ENCODE measurements at places on chromosomes 4 and X.

GRCh38 chr4:189548484-189549125, 392.1 kb upstream of the FRG1 start:
- DNase-seq = no peak

GRCh38 chr4:90002441-90003062, 107.9 kb downstream of the MMRN1 start:
- no peak for DNase-seq

GRCh38 chrX:154526901-154527675, 11.1 kb upstream of the FAM3A start:
- peak; percentile 28 for DNase-seq

DNA sequence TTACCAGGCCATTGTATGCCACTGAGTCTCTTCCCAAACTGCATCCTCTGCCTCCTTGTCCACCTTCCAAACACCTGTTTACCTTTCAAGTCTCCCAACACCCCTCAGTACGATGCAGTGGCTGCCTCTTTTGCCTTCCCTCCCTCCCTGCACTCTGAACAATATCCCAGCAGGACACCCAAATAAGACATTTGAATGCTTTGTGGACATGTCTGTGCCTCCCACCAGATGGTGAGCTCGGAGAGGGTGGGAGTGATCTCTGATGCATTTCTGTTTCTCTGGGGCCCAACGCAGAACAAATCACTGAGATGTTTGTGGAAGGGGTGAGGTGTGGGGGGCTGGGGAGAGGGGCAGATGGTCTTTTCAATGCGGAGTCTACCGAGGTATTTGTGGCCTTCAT, 33.4 kb downstream of the PJA1 start:
- no peak for DNase-seq

- DNase-seq = no peak
Observed at GRCh38 chr4:7322166-7322991, 112.4 kb downstream of the PSAPL1 start.

- DNase-seq = no peak
Observed at GRCh38 chr4:8848507-8849265, 23.0 kb downstream of the HMX1 start.

- no peak for DNase-seq
Observed at GRCh38 chr4:76458825-76459224, 23.8 kb downstream of the SHROOM3 start.

- DNase-seq = no peak
Observed at GRCh38 chr4:110678517-110679227, 55.8 kb upstream of the PITX2 start.

- no peak for DNase-seq
Observed at GRCh38 chr4:114547340-114548134, 51.1 kb upstream of the UGT8 start.

- no peak for DNase-seq
Observed at GRCh38 chr4:10033191-10033881, 12.0 kb upstream of the SLC2A9 start.

DNA sequence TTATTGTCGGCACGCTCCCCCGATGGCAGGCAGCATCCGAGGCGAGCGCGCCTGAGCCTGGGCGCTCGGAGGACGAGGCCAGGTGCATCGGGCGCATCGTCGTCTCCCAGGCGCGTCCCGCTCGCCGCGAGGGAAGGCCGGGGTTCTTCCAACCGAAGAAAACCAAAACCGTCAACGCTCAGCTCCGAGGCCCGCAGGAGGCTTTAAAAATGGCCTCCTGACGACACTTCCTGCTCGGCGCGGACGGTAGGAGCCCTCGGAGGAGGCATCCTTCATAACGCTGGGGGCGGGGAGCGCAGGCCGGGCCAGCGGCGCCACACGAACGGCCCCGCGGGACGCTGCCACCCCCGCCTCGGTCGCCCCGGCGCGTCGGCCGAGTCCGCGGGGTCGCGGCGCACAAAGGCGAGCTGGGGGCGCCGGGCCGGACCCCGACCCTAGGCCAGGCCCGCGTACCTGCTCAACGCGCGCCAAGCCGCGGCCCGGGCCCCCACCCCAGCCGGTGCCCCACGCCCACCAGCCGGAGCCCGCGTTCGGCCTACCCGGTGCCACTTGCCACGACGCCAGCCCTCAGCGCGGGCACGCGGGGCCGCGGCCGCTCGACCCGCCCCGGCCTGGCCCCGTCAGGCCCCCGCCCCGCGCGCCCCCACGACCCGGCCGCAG, 501 bp downstream of the ZNF518B start:
- peak; percentile 10 for DNase-seq

DNA sequence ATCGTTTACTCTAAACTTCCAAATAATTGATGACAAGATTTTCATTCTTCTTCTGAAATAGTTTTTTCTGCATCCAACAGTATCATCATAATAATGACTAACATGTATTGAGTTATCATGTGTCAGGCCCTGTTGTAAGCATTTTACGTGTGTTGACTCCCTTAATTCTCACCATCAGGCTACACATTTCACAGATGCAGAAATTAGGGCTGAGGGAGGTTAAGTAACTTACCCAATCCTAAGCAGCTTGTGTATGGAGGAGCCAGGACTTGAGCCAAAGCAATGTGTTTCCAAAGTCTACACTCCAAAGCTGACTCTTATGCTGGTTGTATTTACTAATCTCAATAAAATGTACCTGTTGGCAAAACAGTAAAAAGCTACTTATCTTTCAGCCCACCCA, 11.2 kb upstream of the KDR start:
- DNase-seq = no peak

DNA sequence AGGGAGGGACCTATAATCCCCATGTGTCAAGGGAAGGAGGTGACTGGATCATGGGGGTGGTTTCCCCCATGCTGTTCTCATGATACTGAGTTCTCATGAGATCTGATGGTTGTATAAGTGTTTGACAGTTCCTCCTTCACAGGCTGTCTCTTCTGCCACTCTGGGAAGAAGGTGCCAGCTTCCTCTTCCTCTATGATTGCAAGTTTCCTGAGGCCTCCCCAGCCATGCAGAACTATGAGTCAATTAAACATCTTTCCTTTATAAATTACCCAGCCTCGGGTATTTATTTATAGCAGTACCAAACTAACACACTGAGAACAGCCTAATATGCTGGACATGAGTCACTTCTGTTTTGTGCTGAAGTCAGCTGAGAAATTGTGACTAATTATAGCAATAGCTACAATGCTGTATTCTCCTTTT, 656.9 kb upstream of the CPEB2 start:
- DNase-seq = no peak

GRCh38 chr4:59535541-59535940, 1664.6 kb upstream of the ADGRL3 start:
- DNase-seq = no peak

GRCh38 chr4:4559596-4559995, 17.7 kb upstream of the STX18 start:
- no peak for DNase-seq

GRCh38 chrX:15384304-15384703, at the start of gene VEGFD:
TSS of gene VEGFD (minus strand) at chrX:15384413. CDS start at chrX:15383946, 467 bp downstream.
- DNase-seq = no peak

GRCh38 chr4:183636503-183636902, 22.5 kb downstream of the RWDD4 start:
- DNase-seq = no peak

DNA sequence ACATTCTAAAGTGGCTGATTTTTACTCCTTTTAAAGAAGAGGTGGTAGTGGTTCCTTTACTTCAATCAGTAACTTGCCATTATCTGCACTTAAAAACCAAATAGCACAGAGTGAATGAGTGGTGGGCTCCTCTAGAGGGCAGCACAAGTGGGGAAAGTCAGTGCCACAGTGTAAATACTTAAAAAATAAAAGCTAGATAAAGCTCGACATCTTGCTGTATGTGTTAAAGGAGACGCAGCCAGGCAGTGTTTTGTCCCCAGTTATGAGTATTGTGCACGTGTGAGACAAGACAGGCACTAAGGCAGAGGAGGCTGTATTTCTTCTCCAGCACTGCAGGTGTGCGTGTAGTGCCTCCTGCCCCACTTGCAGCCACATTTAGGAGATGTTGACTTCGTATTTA, 24.6 kb downstream of the NAP1L5 start:
- no peak for DNase-seq

DNA sequence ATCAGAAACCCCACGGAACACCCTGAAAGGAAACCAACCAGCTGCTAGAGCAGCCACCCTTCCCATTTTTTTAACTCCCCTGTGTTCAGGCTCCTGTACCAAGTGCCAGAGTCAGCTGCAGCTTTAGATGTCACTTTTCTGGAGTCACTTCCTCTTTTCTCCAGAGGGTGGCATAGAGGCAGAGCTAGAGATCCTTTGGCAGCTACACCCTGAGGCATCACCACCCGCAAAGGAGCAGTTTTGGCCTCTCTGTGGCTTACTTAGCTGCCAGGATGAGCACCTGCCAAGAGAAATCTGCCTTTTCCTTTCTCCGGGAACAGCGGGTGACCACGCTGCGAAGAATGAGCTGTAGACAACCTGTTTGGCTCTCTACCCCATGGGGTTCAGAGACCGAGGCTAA, 58.0 kb upstream of the CHRDL1 start:
- no peak for DNase-seq

- no peak for DNase-seq
Observed at GRCh38 chr4:23991444-23991843, 101.6 kb upstream of the PPARGC1A start.

DNA sequence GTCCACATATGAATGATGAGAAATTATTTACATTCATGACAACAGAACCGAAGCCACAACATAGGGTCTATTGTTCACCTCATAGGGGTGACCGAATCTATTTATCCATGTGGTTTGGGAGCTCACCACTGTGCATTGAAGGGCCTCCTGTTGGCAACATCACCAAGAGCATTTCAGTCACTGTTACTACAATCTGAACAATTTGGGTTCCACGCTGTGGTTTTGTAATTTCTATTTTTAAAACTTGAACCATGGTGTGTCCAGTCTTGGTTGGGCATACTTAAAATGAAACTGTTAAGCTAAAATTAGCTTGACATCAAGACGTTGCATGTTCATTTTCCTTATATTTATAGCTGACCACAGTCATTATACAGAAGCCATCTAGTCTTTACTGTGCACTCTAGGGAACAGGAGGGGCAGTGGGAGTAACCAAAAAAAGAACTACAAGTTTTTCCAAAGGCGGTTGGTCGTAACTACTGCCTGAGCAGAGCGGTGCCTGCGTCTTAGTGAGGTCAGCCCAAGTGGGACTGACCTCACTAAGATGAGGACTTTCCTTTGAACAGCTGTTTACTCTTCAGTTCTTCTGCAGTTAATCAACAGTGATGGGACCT, 192.1 kb downstream of the SPRY1 start:
- DNase-seq = no peak

DNA sequence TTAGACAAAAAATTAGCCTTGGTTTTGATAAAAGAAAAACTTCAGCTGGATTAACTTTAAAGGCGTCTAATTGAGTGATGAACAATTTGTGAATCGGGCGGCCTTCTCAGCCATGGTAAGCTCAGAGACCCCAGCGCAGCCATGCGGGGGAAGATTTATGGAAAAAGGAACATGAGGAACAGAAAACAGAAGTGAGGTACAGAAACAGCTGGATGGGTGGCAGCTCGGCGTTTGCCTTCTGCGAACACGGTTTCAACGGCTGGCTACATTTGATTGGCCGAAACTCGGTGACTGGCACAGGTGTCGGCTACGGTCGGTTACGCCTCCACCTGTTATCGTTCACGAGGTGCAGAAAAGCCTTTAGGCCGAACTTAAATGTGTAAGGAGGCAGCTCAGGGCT, 401.4 kb upstream of the FAT1 start:
- no peak for DNase-seq

DNA sequence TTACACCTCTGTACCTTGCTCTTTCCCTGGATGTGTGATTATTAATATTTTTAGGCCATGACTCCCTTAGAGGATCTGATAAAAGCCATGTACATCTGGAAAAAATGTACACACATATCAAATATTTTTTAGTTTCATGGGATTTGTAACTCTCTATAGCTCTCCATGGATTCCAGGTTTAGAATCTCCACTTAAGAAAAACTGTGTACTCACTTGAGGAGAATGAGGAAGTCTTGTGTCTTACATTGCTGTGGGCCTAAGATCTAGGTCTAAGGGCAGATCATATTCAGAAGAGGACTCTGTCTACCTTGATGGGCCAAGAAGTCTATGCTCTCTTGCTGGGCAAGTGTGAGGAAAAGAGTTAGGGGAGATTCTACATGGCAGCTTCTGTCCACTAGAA, 98.0 kb downstream of the RRAGB start:
- DNase-seq = no peak

- DNase-seq = no peak
Observed at GRCh38 chr4:74919783-74920182, 13.1 kb upstream of the PARM1 start.

GRCh38 chrX:17814557-17814956, 46.5 kb downstream of the RAI2 start:
- no peak for DNase-seq

DNA sequence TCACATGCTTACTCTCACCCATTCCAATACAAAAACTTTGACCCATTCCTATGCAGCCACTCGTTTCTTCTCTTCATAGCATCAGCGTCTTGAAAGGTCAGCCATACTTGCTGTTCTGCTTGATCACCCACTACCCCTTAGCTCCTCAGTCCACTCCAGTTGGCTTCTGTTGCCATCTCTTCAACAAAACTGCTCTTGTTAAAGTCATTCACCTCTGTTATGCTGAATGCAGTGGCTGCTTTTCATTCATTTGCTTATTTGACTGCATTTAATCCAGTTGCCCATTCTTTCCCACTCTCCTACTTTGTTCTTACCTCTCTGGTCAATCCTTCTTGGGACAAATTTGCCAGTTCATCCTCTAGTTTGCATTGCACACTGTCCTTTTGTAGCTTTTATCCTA, 24.9 kb downstream of the CEP135 start:
- DNase-seq = no peak

DNA sequence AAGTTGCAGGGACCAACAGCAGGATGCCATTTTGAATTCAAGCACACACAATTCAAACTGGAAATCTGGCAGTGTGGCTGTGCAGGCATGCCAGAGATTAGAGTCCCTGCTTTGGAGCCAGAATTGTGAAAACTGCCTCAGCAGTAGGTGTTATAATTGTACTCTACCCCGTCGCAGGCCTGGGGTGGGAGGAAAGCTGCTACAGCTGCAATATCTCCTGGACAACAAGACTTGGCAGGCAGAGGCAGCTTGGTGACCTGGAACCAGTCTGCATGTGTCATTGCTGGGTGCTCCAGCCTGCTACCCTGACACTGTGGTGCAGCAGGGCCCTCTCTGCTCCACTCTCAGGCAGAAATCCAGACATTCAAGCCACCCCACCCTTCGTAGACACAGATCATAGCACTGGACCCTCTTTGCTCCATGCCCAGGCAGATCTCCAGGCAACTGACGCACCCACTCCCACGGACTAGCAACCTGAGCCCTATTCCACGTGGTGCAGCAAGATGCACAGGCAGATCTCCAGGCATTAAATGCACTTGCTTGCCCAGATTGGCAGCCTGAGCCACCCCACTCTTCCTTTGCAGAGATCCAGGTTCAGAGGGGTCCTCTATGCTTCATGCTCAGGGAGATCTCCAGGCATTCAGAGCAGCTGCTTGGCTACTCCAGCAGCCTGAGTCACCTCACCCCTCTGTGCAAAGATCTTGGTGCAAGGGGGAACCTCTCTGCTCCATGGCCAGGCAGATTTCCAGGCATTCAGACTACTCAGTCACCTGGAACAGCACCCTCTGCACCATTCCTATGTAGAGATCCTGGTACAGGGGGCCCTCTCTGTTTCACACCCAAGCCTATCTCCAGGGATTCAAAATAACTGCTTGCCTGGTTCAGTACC, 140.5 kb downstream of the LRBA start:
- no peak for DNase-seq

GRCh38 chr4:164779811-164780216, 25.9 kb downstream of the SMIM31 start:
- DNase-seq = no peak

Measured in stimulated activated CD4-positive, alpha-beta T cell treated with anti-CD3 and anti-CD28 coated beads, Interleukin-15, amount 100 ng/mL, for 1 hour (primary cell).